Stimulated activated effector memory CD8-positive, alpha-beta T cell treated with anti-CD3 and anti-CD28 coated beads, Interleukin-12 subunit alpha, Interleukin-12 subunit beta, amount 100 ng/mL, for 72 hours (primary cell): ENCODE measurements at places on chromosomes 12 and 14.

DNA sequence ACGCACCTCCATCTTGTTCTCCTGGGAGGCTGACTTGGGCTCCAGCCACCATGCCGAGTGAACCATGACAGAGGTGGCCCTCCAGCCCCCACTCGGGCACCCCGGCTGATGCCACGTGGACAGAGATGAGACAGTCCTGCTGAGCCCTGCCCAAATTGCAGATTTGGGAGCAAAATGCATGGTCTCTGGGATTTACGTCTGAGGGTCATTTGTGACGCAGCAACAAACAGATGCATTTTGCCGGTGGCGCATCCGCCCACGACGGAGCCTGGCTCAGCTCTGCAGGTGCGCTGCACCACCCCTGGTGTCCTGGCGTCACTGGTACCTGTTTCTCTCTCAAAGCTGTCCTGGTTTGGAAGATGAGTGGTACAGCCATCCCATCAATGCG is 31.1 kb upstream of the INF2 start:
- no peak for DNase-seq

GRCh38 chr12:59597385-59597781 is 1.6 kb downstream of the SLC16A7 start:
- peak; percentile 85 for DNase-seq

DNA sequence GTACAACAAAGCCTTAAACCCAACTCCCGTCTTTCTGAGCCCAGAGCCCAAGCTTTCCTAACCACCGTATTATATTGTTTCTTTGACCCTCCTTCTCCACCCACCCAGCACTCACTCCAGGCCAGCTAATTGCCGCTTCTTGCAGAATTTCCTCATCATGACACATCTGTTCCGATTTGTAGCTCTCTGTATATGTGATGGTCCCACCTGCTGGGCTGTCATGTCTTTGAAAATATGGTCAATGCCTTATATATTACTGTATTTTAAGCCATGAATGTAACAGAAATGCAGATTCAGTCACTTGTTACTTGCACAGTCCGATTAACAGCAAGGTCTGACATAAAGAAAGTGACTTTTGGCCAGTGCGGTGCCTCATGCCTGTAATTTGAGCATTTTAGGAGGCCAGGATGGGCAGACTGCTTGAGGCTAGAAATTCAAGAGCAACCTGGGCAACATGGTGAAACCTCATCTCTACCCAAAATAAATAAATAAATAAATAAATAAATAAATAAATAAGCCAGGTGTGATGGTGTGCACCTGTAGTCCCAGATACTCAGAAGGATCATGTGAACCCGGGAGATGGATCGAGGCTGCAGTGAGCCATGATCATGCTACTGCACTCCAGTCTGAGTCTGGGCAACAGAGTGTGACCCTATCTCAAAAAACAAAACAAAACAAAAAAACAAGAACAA is 359.8 kb downstream of the ATP23 start:
- DNase-seq = no peak

GRCh38 chr14:41360126-41360525 is 246.6 kb upstream of the LRFN5 start:
- no peak for DNase-seq

GRCh38 chr14:100323121-100323941 is at the start of gene SLC25A47:
TSS of gene SLC25A47 (plus strand) at chr14:100323339. CDS start at chr14:100323415, 76 bp downstream.
- DNase-seq = no peak

GRCh38 chr12:47273191-47273626 is 193.4 kb upstream of the AMIGO2 start:
- no peak for DNase-seq

GRCh38 chr12:18981732-18982131 is 147.8 kb upstream of the PLEKHA5 start:
- no peak for DNase-seq

- no peak for DNase-seq
Observed at GRCh38 chr14:83533734-83534133, 1996.2 kb upstream of the FLRT2 start.

DNA sequence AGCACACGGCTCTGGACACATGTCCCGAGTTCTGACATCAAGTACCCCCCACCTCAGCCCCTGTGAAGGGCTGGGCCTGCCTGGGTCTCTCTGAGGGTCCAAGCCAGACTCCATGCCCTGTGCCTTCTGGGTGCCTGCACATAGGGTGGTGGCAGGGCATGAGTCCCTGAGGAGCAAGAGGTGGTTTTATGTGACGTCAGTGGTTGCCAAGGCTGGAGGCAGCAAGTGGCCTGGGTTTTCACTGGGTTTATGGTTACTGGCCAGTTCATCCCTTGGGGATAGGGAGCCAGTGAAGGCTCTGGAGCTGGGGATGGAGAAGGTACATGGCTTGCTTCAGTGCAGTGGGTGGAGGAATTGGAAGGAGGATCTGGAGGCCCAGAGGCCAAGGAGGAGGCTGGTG is 51.1 kb upstream of the EML1 start:
- no peak for DNase-seq

DNA sequence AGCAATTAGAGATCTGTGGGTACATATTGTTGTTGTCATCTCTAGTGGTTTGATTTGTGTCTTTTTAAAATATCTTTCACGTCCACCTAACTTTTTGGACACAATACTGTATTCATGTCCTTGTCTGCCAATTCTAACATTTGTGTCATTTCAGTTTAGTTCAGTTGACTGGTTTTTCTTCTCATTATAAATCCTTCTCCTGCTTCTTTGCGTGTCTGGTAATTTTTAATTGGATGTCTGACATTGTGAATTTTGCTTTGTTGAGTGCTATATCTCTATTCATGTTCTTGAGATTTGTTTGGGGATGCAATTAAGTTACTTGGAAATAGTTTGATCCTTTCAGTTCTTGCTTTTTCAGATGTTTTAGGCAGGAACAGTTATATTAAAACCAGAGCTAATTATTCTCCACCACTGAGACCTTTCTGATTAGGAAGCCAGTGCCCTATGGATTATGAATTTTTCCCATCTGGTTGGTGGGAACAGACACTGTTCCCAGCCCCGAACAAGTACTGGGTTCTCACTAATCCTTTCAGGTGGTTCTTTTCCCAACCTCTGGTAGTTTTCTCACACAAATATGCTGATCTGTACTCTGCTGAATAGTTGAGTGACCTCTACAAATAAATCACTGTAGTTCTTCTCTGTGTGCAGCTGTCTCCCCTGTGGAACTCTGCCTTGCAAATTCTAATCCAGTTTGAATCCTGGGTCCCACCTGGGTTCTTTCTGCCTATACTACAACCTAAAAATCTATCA is 91.1 kb upstream of the DYNC1H1 start:
- no peak for DNase-seq

DNA sequence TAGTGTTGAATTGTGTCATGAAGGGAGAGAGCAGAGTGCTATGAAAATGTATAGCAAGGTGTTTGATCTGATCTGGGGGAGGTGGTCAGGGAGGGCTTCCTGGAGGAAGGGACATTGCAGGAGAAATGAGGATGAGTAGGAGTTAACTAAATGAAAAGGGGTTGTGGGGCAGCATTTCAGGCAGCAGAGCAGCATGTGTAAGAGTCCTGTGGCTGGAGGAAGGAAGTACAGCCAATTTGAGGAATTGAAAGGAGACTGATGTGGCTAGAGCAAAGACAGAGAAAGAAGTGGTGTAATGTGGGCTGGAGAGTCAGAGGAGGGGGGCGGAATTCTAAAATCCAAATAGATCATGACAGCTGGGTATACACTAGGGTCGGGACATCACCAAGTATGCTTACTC is 20.5 kb downstream of the NPC2 start:
- DNase-seq = no peak

DNA sequence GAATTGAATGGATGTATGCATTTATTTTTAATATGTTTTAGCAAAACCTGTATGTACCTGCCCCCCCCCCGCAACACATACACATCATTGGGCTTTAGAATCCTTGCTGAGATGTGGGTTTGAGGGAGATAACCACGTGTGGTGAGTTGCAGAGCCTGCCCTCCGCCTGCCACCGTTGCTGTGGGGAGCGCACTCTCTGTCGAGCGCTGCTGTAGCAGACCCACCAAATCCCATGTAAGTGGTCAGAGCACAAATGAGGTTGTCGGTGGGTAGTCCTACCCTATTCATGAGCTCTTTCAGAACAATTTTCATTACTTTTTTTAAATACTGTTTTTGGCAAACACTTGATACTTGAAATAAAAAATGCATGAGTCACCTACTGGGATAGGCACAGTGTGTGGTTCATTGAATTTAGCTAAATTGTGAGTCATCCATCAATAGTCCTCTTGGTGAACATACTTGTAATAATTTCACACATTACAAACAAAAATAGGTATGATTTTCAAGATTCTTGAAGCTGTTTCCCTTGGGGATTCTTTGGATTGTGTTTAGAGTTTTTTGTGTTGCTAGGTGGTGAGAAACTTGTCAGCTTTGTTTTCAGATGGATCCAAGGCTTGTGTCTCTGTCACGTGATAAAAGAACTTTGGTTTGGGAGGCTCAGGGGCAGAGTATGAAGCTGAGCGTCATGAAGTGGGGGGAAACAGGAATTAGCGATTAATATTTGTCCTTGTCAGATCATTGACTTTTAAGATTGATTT is 107.6 kb downstream of the PTCSC3 start:
- DNase-seq = no peak

DNA sequence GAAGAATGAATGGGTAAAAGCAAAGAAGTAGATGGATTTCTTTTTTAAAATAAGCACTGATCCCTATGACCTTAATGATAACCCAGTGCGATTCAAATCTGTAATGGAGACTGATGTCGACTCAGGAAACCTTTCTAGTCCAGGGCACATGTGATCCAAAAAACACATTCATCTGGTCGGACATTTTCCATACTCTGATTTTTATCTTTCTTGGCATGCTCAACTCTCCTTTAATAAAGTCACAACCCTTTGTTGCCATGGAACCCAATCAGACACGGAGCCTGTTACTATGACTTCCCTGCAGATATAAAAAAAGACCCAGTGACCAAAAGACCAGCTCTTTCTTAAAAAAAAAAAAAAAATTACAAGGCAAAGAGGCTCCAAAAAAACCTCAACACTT is 27.9 kb downstream of the TMCC3 start:
- DNase-seq = no peak

GRCh38 chr12:109064143-109064542 is 11.8 kb downstream of the USP30 start:
- DNase-seq = peak; percentile 20

- no peak for DNase-seq
Observed at GRCh38 chr12:52444647-52445595, 7.0 kb downstream of the KRT6B start.

DNA sequence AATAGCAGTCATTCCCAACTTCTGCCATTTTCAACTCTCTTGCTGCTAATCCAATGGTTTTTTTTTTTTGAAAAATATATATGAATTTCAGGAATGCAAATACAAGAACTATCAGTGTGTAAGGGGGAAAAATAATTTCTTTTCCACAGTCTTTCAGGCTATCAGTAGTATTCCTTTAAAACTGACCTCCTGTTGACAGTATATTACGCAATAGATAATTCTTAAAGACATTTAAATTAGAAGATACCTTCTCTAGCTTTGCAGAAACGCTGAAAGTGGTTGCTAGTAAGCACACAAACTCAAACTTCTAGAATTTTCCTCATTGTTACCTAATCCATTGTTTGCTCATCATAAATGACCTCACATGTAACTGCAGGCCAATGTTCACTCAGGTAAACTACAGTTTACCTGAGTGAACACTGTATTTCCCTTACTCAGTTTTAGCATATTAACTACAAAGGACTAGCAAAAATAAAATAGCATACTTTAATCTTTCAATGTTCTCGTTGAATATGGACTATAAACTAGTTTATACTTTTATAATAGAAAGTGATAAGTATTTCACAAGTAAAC is at the start of gene C12orf50:
C12orf50 (minus strand) TSS at position 309 of the 573 bp plus-strand sequence. CDS start 2,439 bp downstream, outside the sequence.
- DNase-seq = no peak

DNA sequence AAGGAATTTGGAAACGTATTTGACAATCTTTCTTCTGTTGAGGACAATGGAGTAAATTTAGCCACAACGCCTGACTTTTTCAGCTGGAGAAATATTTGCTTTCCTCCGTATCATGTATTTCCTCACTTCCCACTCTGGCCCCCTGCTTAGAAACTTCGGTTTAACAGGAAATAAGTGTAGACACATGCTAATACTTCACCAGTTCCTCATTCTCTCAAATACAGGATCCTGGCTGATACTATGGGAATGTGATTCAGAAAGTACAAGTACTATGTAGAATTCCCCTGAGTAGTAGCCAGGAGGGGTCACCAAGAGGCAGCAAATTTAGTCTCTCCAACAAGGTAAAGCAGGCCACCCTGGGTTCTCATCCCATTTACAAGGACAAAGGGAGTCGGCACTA is 58.0 kb downstream of the FAR2 start:
- no peak for DNase-seq

- DNase-seq = no peak
Observed at GRCh38 chr14:49879646-49880204, 13.2 kb upstream of the ARF6 start.

DNA sequence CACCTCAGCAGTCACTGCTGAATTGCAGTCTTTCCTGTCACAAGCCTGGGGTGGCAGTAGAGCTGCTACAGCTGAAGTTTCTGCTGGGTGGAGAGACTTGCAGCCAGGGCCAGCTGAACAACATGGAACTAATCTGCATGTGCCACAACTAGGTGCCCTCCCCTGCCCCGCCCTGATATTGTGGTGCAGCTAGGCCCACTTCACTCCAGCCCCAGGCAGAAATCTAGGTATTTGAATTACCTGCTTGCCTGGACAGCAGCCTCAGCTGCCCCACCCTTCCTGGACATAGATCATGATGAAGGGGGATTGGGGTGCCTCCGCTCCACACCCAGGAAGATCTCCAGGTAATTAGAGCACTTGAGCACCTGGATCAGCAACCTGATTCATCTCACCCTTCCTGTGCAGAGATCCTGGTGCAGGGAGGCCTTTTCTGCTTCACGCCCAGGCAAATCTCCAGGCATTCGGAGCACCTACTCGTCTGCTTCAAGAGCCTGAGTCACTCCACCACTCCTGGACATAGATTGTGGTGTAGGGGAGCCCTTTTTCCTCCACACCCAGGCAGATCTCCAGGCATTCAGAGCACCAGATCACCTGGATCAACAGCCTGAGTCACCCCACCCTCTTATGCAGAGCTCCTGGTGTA is 477.0 kb downstream of the SOX5 start:
- no peak for DNase-seq

DNA sequence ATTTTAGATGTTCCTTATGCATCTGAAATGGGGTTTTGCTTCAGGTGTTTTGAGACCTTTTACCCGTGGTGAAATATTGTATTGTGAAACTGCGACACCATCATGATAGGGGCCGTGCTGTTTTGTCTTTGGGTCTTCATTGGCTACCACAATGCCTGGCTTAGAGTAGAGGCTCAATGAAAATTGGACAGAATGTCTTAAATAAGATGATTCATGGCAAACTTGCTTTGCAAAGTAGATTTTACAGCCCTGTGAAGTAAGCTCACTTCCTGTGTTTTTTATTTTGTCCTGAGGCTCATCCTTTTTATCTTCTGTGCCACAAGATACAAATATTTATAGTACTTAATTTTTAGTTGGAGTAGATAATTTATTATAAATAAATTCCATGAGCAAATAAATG is 111.3 kb upstream of the FRMD6 start:
- no peak for DNase-seq

- no peak for DNase-seq
Observed at GRCh38 chr14:56299306-56299984, 181.2 kb downstream of the PELI2 start.

- no peak for DNase-seq
Observed at GRCh38 chr14:46250113-46250703, 401.4 kb downstream of the RPL10L start.

GRCh38 chr14:99181241-99181640 is 90.8 kb downstream of the BCL11B start:
- DNase-seq = no peak

GRCh38 chr12:64007853-64008252 is 163.4 kb downstream of the SRGAP1 start:
- DNase-seq = no peak

GRCh38 chr14:83664389-83664788 is 1865.6 kb upstream of the FLRT2 start:
- DNase-seq = no peak

GRCh38 chr14:56295743-56296142 is 177.5 kb downstream of the PELI2 start:
- DNase-seq = no peak
